ENCODE measurements at places on chromosomes 4 and X. TPM values are rescaled to one million over a fixed set of nuclear protein-coding genes. Genes with fewer than 3 reads are reported as not detected.

GRCh38 chrX:147917700-147918695, 6.3 kb downstream of the FMR1 start:
- H3K27ac ChIP-seq, result no peak overlapping the region
- DNase-seq, result no peak
- H3K4me1 ChIP-seq, result peaks cover 52% of the 10 kb centered on the region
- peaks cover 6% of the 10 kb centered on the region for H3K36me3 ChIP-seq
- H3K27me3 ChIP-seq, result no peaks in the 10 kb centered on the region
- no peak overlapping the region for H3K4me3 ChIP-seq

DNA sequence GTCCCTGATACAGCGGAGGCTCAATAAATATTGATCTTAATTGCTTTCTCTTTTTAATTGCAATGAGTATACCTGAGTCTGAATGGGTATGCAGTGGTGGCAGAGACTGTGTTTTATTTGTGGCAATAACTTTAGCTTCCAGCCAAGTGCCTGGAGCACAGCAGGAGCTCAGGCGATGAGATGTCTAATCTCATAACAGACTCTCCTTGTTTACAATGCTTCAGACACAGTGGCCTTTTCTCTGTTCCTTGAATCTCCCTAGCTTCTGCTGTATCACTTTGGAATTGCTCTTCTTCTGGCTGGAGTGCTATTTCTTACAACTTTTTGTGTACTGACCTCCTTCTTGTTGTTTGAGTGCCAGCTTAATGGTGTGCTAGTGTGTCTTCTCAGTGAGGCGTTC, 91.5 kb upstream of the UNC5C start:
- no peaks in the 10 kb centered on the region for H3K4me1 ChIP-seq
- H3K27me3 ChIP-seq, result no peaks in the 10 kb centered on the region
- no peak overlapping the region for H3K4me3 ChIP-seq
- DNase-seq, result no peak

GRCh38 chrX:13090339-13091110, 46.1 kb upstream of the FAM9C start:
- H3K4me3 ChIP-seq, result no peak overlapping the region
- no peak overlapping the region for H3K27ac ChIP-seq
- DNase-seq, result no peak
- H3K36me3 ChIP-seq, result no peaks in the 10 kb centered on the region

- H3K4me1 ChIP-seq, result no peaks in the 10 kb centered on the region
Observed at GRCh38 chrX:153592966-153593688, 5.8 kb downstream of the CCNQ start.

The ZNF711 gene
- total RNA-seq, result 34.7 TPM
